ENCODE measurements at places on chromosomes 3 and 15. TPM values are rescaled to one million over a fixed set of nuclear protein-coding genes. Genes with fewer than 3 reads are reported as not detected.

- no peak for DNase-seq
Observed at GRCh38 chr3:194982472-194982871, 288.5 kb downstream of the XXYLT1 start.

DNA sequence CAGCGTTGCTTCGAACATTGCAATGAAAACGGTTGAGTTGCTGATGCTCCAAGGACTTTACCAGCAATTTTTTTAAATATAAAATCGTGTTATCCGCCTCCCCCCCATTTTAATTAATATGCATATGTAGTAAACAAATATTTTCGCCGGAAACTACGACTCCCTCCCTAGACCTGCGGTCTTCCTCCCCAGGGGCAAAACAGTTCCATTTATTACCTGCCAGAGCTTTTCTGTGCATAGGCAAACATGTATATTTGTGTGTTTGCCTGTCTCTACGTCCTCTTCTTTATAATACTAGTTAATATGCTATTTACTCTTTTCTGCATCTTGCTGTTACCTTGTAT is 593 bp upstream of the RSL24D1 start:
- no peak for DNase-seq

DNA sequence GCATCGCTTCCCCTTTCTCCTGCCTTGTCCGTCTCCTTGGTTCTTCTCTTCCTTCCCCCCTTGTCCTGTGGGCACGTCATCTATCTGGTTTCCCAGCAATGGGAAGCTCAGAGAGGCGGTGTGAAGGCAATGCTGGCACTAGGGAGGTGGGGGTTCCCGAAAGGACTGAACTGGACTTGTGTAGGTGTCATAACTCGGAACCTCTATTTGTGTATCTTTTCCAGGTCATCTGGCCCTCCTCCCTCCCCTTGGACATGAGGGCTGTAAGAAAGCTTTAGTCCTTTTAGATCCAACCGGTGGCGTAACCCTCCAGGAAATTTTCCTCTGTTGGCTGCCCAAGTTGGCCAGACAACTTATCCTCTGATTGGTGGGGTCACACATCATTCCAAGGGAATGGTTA is 231.5 kb upstream of the TLE3 start:
- no peak for DNase-seq

DNA sequence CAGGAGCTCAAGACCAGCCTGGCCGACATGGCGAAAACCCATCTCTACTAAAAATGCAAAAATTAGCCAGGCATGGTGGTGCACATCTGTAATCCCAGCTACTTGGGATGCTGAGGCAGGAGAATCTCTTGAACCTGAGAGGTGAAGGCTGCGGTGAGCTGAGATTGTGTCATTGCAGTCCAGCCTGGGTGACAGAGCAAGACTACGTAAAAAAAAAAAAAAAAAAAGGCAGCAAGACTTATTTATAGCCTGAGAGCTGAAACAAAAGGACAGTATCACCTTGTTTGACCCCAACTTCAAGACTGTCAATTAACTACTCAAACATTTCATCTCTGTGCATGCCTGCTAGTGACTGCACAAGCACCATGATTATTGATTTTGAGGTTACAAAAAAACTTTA is 478.9 kb upstream of the GBE1 start:
- no peak for DNase-seq

- DNase-seq, result no peak
Observed at GRCh38 chr3:54831112-54831511, 96.7 kb downstream of the LRTM1 start.

GRCh38 chr15:83380059-83380458 is 67.1 kb upstream of the SH3GL3 start:
- peak; percentile 91 for DNase-seq

GRCh38 chr3:119443179-119443578 is 20.2 kb downstream of the TMEM39A start:
- DNase-seq, result no peak

DNA sequence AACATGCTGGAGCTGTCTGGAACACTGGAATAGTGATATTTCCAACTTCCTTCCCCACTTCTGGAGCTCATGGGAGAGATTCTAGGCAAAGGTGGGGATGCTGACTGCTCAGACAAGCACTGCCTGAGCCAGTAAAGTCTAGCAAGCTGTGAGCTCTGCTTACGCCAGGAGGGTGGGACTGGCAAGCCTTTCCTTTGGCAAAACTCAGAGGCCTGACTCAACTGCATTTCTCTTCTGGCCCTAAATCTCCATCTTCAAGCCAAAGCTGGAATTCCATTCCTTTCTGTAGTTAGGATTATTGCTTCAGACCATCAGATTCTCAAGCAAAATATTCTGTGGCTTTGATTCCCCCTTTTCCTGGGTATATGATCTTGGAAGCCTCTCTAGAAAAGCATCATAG is 20.3 kb upstream of the EPB42 start:
- DNase-seq, result no peak

- peak; percentile 16 for DNase-seq
Observed at GRCh38 chr3:16130066-16130465, 44.4 kb upstream of the GALNT15 start.

Gene ANKRD63
- not detected for total RNA-seq

Gene ZDHHC23
- total RNA-seq, result 2.4 TPM

Gene PDZRN3
- not detected for total RNA-seq

Gene MINAR1
- 0.09 TPM for total RNA-seq

Gene CPNE4
- total RNA-seq, result not detected

Gene IL17RB
- not detected for total RNA-seq

All from A172 (cell line).